Nephron progenitor cell (in vitro differentiated cells): ENCODE measurements at places on chromosomes 3 and 15.
A peak's percentile ranks its signal among the peaks of the same experiment; 100 is the strongest.

DNA sequence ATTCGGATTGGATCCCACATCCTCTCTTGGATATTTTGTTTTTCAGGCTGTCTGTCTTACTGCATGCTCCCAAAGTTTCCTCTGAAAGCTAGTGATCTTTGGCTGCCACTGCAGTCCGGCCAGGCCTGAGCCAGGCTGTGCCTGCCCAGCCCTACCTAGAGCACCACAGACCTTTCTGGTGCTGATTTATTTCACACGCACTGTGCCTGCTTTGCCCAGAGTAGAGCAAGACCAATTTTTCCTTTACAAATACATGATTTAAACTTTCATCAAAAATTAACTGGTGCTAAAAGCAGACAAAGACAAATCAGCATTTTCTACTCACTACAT is 28.0 kb upstream of the NDUFB4 start:
- peaks cover 5% of the 10 kb centered on the region for H3K36me3 ChIP-seq
- DNase-seq: no peak
- H3K4me3 ChIP-seq: no peak overlapping the region
- peaks cover 35% of the 10 kb centered on the region for H3K4me1 ChIP-seq
- no peak overlapping the region for H3K27ac ChIP-seq

GRCh38 chr3:155704771-155705559 is 39.9 kb downstream of the PLCH1 start:
- peaks cover 41% of the 10 kb centered on the region for H3K4me1 ChIP-seq
- no peak for DNase-seq
- peaks cover 17% of the 10 kb centered on the region for H3K36me3 ChIP-seq
- peak overlapping the region; percentile 60 for H3K27ac ChIP-seq

DNA sequence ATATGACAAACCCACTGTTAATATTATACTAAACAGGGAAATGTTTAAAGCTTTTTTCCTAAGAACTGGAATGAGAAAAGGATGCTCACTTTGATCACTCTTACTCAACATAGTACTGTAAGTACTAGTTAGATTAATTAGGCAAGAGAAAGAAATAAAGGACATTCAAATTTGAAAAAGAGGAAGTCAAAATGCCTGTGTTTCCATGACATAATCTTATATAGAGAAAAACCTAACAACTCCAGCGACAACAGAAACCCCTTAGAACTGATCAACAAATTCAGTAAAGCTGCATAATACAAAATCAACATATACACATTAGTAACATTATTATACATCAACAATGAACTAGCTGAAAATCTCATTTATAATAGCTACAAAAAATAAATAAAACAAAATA is 200.6 kb upstream of the ROBO1 start:
- H3K27ac ChIP-seq: no peak overlapping the region
- DNase-seq: no peak
- no peaks in the 10 kb centered on the region for H3K36me3 ChIP-seq
- no peak overlapping the region for H3K4me3 ChIP-seq

GRCh38 chr15:67901922-67902321 is 62.1 kb upstream of the RNU6-1 start:
- H3K36me3 ChIP-seq: peaks cover 32% of the 10 kb centered on the region
- peaks cover 4% of the 10 kb centered on the region for H3K27me3 ChIP-seq

DNA sequence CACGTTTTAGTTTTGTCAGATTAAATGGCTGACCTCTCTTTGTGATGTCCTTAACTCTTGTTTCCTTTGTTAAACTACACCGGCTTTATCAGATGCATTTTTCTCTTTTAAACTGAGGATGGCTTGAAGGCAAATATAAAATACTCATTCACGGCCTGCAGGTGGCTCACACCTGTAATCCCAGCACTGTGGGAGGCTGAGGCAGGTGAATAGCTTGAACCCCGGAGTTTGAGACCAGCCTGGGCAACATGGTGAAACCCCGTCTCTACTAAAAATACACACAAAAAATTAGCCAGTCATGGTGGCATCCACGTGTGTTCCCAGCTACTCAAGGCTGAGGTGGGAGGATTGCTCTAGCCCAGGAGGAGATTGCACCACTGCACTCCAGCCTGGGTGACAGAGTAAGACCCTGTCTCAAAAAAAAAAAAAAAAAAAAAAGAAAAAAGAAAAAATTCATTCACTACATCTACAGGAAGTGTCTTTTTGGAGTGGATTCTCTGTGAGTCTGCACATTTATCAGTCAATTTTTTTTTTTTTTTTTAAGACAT is 34.7 kb upstream of the SACM1L start:
- no peaks in the 10 kb centered on the region for H3K4me1 ChIP-seq
- H3K27me3 ChIP-seq: peaks cover 3% of the 10 kb centered on the region
- peaks cover 6% of the 10 kb centered on the region for H3K36me3 ChIP-seq

DNA sequence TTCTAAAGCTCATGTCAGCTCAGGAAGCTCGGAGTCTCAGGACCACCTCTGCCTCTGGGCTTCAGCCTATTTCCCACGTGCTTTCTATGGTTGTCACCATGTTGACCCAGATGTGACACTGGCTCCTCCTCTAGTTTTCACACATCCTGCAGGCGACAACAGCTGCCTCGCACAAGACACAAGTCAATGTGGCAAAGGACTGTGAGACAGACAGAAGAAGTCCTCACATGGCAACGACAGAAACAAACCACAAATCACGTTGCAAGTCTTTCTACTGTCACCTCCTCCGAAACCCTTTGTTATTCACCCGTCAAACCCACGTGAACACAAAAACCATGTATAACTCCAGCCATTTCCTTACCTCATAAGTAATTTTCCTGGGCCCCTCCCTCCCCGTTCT is 194.5 kb downstream of the MEX3B start:
- no peak for DNase-seq
- H3K36me3 ChIP-seq: peaks cover 22% of the 10 kb centered on the region
- peaks cover 15% of the 10 kb centered on the region for H3K27me3 ChIP-seq

DNA sequence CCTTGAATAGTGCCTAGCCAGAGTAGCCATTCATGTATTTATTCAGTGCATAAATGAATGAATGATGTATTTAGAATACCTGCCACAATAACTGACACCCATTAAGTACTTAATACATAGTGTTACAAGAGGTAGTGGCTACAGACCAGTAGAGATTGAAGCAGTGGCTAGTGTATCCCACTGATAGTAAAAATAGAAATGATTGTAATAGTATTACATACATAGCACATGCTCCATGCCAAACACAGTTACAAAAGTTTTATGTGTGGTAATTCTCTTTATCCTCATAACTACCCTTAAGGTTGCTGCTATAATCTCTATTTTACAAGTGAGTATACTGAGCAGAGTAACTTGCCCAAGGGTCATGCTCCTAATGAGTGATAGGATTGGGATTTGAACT is 30.3 kb upstream of the SCAANT1 start:
- no peaks in the 10 kb centered on the region for H3K27me3 ChIP-seq
- no peak overlapping the region for H3K4me3 ChIP-seq
- no peak for DNase-seq
- H3K4me1 ChIP-seq: peaks cover 38% of the 10 kb centered on the region
- peaks cover 13% of the 10 kb centered on the region for H3K36me3 ChIP-seq

DNA sequence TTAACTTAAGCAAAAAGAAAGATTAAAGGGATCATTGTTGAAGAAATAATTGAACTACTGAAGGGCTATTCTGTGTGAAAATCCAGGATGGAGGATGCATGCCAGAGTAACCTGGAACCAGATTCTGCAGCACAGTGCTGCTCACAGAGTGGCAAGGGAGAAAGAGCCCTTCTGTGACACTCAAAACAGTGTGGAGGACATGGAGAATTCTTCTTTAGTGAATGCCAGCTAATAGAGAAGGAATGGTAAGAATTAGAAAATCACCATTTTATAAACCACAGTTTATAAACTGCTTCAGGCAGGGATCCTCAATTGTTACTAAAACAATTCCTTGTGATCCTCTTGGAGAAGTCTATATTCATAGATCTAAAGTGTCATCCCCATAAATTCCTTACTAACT is 70.4 kb upstream of the ARHGEF26 start:
- no peak overlapping the region for H3K4me3 ChIP-seq
- no peaks in the 10 kb centered on the region for H3K36me3 ChIP-seq
- H3K27me3 ChIP-seq: peaks cover 9% of the 10 kb centered on the region
- H3K27ac ChIP-seq: no peak overlapping the region

DNA sequence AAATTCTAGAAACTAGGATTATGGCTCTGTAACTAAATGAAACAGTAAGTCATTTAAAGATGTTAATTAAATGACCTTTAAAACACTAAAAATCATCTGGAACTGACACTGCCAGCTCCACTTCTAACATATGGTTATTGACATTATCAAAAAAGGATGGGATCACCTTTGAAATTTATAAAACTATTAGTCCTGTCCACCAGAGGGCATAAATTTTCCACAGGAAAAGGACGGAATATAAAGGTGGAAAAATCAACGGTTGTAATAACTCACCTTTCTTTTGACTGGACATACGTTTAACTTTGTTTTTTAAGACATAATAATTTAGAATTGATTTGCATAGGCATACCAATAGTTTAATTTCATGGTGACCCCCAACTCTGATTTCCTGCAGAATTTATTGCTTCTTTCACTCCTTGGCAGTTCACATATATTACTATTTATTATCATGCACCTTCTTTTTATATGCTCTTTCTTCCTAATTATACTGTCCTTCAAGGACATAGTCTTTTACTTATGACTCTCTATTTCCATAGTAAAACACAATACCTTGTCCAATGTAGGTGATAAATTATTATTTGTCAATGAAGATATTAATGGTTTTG is 345.7 kb downstream of the CADM2 start:
- no peaks in the 10 kb centered on the region for H3K27me3 ChIP-seq
- DNase-seq: no peak
- H3K36me3 ChIP-seq: no peaks in the 10 kb centered on the region
- no peak overlapping the region for H3K4me3 ChIP-seq

DNA sequence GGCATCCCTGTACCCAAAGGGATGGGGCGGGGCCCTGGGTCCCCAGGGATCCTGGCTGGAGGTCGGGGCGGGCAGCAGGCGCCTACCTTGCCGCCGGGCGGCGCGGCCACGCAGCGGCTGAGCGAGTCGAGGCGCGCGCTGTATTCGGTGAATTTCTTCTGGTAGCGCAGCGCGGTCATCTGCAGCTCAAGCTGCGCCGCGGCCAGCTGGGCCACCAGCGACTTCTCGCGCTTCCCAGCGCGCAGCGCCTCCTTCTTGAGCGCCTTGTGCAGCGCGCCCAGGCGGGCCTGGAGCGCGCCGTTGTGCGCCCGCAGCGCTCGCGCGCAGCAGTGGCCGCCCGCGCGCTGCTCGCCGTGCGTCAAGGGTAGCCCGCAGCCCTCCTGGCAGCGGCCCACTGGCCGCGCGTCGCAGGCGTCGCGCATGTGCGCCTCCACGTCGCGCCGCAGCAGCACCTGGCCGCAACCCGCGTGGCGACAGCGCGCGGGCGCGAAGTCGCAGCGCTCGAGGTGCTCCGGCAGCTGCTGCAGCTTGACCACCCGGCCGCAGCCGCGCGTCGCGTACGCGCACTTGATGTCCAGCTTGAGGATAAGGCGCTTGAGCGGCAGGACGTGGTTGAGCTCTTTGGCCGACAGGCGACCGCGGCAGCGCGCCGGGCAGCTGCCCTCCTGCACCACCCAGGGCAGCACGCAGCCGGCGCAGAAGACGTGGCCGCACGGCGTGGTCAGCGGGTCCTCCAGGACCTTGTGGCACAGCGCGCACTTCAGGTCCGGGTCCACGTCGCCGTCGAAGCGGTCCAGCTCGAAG is 522 bp downstream of the PDZRN3 start:
- H3K36me3 ChIP-seq: peaks cover 11% of the 10 kb centered on the region
- no peaks in the 10 kb centered on the region for H3K27me3 ChIP-seq
- peak overlapping the region; percentile 89 for H3K4me3 ChIP-seq
- peaks cover 83% of the 10 kb centered on the region for H3K4me1 ChIP-seq

GRCh38 chr3:72182206-72182605 is 397.3 kb upstream of the PROK2 start:
- peaks cover 9% of the 10 kb centered on the region for H3K27me3 ChIP-seq
- H3K36me3 ChIP-seq: no peaks in the 10 kb centered on the region
- no peak for DNase-seq
- no peak overlapping the region for H3K27ac ChIP-seq

DNA sequence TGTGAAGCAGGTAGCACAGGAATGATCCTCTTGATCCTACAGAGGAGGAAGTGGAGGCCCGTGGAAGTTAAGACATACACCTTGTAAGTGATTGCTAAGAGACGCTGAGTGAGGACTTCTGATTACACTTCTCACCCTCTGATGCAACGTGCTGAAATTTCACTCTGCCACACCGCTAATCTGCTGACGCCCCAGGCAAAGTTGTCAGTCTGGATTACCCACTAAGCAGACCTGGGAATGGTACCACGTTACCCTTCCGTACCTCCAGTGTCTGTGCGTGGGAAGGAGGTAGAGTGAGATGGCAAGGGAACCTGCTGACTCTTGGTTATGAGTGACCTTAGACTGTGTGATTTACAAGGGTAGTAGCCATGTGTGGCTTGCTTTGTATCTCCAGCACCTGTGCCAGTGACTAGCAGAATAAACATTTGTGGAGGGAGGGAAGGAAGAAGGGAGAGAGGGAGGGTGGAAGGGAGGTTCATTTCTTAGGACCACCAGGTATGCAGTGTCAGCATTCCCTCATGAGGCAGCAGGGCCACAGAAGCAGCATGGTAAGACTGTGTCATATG is 115.0 kb downstream of the ALDH1A2 start:
- peak overlapping the region; percentile 97 for H3K27ac ChIP-seq
- peaks cover 69% of the 10 kb centered on the region for H3K4me1 ChIP-seq
- no peak overlapping the region for H3K4me3 ChIP-seq
- DNase-seq: no peak
- H3K27me3 ChIP-seq: peaks cover 4% of the 10 kb centered on the region
- peaks cover 5% of the 10 kb centered on the region for H3K36me3 ChIP-seq

GRCh38 chr3:31157047-31157694 is 262.7 kb upstream of the GADL1 start:
- DNase-seq: no peak
- H3K27me3 ChIP-seq: no peaks in the 10 kb centered on the region
- H3K4me1 ChIP-seq: peaks cover 4% of the 10 kb centered on the region
- H3K4me3 ChIP-seq: no peak overlapping the region

DNA sequence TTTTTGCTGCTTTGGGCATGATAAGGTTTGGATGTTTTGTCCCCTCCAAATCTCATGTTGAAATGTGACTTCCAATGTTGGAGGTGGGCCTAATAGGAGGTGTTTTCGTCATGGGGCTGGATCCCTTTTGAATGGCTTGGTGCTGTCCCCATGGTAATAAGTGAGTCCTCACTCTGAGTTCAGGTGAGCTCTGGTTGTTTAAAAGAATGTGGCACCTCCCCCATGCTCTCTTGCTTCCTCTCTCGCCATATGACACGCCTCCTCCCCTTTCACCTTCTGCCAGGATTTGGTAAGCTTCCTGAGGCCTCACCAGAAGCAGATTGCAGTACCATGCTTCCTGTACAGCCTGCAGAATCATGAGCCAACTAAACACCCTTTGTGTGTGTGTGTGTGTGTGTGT is 255.5 kb downstream of the EPHB1 start:
- H3K4me3 ChIP-seq: no peak overlapping the region
- H3K4me1 ChIP-seq: no peaks in the 10 kb centered on the region
- no peaks in the 10 kb centered on the region for H3K36me3 ChIP-seq
- DNase-seq: no peak
- no peak overlapping the region for H3K27ac ChIP-seq

GRCh38 chr3:160796089-160796812 is 40.2 kb downstream of the PPM1L start:
- no peaks in the 10 kb centered on the region for H3K27me3 ChIP-seq
- no peak overlapping the region for H3K4me3 ChIP-seq
- no peak for DNase-seq
- H3K36me3 ChIP-seq: no peaks in the 10 kb centered on the region

- no peak for DNase-seq
- peaks cover 4% of the 10 kb centered on the region for H3K27me3 ChIP-seq
These were observed 365.0 kb downstream of the ROBO2 start for GRCh38 chr3:77404871-77405270.

GRCh38 chr3:88810455-88810854 is 297.0 kb upstream of the EPHA3 start:
- H3K4me1 ChIP-seq: no peaks in the 10 kb centered on the region
- no peak overlapping the region for H3K27ac ChIP-seq
- no peaks in the 10 kb centered on the region for H3K36me3 ChIP-seq
